Daoy (cell line): ENCODE measurements at places on chromosomes 3 and 15. TPM values are rescaled to one million over a fixed set of nuclear protein-coding genes. Genes with fewer than 3 reads are reported as not detected.
A peak's percentile ranks its signal among the peaks of the same experiment; 100 is the strongest.

GRCh38 chr3:197750396-197750831, 731 bp downstream of the FYTTD1 start:
- peak; percentile 78 for DNase-seq

GRCh38 chr15:88490036-88490435, 22.5 kb downstream of the MRPS11 start:
- no peak for DNase-seq

DNA sequence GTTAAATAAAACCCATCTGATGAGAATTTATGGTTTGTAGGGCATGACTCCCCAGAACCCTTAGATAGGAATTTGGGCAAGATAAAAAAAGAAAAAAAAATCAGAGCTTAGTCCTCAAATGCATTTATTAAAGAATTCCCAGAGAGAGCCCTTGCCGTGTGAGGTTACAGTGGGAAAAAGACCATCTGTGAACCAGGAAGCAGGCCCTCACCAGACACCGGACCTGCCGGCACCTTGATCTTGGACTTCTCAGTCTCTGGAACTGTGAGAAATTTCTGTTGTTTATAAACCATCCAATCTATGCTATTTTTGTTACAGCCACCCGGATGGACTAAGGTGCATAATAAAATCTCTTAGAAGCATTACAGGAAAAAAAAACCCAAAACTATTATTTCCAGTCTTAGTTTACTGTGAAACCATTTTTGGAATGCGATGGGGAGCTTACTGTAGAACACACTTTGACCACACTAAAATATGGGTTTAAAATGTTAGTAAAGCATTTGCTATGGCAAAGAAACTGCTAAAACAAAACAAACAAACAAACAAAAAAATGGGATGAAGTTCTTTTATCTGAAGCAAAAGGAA, 72.2 kb downstream of the LEKR1 start:
- DNase-seq: no peak

DNA sequence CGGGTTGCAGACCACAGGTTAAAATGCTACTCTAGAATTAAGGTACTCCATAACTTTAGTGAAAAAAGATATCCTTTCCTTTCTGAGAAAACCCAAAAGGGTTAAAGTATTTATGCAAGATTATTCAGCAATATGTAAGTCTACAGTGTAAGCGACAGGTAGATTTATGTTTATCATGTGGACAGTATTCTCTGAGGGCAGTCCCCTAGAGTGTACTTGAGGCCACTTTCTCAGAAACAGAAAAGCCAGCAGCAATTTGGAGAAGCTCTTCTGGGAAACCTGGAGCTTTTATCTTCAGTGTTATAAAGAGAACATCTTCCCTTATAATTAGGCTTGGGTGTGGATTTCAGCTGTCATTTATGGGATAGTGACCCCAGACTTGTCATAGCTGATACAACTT, 8.9 kb downstream of the ST3GAL6 start:
- DNase-seq: no peak

Gene RARRES1
- total RNA-seq: not detected in 2 replicates

Gene DUSP7
- total RNA-seq: 14.2 TPM in 2 replicates

- DNase-seq: no peak
These were observed 4.9 kb downstream of the SLC26A6 start for GRCh38 chr3:48630407-48630806.

Gene EOMES
- 0.06 and 0.68 TPM in 2 replicates for total RNA-seq

GRCh38 chr3:131704098-131704497, 201.3 kb upstream of the MRPL3 start:
- DNase-seq: no peak

- DNase-seq: no peak
These were observed 40.6 kb upstream of the PRR20G start for GRCh38 chr3:127328421-127328820.

Gene STIMATE
- total RNA-seq: 6.3 and 16.9 TPM in 2 replicates

DNA sequence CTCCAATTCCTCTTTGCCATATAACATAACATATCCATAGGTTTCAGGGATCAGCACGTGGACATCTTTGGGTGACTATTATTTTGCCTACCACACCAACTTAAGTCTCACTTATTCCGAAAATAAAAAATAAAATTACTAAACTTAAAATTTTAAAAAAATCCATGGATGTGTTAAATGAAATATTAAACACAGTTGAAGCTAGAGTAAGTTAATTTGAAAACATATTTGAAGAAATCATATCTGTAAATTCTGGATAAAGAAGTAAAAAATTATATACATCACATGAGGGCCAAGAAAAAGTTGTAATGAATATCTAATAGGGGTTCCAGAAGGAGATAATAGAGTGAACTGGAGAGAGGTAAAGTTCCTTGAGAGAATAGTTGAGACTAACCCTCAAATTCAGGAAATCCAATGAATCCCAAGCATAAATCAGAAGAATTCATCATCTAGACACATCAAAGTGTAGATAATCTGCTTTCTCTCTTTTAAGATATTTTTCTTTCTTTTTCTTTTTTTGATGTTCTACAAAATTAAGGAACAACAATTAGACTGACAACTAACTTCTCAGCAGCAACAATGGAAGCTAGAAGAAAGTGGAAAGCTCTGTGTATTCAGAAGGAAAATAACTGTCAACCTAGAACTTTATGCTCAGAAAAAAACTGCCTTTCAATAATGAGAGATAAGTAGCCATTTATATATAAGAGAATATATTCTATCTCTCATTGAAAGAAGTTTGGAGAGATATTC, 147.4 kb downstream of the ABHD5 start:
- no peak for DNase-seq

- DNase-seq: no peak
These were observed 13.7 kb upstream of the GJD2 start for GRCh38 chr15:34768530-34768929.

DNA sequence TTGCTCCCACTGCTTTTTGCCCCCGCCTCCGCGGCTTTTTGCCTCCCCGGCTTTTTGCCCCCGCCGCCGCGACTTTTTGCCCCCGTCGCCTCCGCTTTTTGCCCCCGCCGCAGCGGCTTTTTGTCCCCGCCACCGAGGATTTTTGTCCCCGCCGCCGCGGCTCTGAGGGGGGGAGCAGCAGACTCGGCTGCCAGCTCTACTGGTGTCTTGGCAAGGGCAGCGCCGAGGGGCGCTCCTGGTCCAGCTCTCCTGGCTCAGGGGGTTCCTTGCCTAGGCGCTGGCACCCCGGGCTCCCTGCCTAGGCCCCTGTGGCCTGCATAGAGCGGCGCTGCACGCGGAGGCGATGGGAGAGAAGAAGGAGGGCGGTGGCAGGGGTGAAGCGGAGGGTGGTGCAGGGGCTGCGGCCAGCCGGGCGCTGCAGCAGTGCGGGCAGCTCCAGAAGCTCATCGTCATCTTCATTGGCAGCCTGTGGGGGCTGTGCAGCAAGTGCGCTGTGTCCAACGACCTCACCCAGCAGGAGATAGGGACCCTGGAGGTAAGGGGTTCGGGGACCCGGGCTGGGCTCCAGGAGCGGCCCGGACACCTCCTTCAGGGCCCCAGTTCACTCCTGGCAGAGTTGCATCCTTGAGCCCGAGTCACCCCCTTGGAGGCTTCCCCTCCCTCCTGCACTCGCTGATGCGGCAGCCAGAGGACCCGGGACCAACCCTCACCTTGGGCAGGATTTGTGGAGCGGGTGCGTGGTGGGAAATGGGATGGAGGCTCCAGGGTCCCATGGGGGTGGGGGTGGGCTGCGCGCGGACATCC, 642.4 kb downstream of the GOLGA6L6 start:
- DNase-seq: no peak

DNA sequence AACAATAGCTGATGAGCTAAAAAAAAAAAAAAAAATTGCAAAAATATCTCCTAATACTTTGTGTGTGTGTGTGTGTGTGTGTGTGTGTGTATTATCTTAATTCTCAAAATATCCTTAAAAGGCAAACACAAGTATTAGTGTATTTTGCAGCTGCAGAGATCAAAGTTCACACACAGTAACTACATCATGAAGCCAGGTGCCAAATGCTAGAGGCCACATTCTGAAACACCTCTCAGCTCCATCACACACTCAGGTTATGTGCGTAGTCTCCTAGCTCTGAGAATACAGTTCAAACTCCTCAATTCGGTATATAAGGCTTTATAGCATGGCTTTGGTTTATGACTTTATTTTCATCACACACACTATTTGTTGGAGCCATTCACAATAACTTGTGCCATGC, 33.5 kb upstream of the PPARG start:
- no peak for DNase-seq

Gene SLC28A2
- total RNA-seq: not detected in 2 replicates

GRCh38 chr3:20424086-20424485, 238.1 kb upstream of the SGO1 start:
- no peak for DNase-seq

Gene SEMA6D
- total RNA-seq: 0.12 and 0.40 TPM in 2 replicates

Gene ADIPOQ
- total RNA-seq: not detected in 2 replicates

DNA sequence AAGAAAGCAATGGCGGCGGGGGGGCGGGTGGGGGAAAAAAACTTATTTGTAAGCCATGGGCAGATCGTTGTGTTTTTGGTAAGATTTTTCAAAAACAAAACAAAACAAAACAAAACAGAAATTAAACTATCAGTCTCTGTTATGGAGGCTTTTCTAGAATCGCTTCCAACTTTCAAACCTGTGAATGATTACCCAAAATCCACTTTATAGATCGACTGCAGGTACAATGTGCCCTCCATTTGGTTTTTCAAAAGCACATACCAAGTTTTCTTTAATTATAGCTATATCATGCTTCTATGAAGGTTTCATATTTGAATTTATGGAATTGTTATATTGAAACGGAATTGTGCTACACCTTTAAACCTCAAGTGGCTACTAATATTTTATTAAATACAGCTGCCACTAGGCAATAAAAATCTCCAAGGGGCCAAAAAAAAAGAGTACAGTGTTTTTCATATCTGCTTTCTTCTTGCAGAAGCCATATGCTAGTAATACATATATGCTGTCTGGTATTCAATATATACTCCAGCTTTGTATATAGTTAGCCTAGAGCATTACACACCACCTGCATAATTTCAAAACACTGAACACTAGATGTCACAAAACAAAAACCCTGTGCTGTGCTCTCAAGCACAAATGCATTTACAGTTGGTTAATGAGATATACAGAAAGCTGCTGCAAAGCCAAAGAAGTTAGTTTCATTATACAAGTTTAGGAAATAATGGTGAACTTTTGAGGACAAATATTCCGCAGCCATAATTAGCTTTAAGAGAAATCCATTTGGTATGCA, 683.8 kb upstream of the NR2F2 start:
- DNase-seq: no peak

DNA sequence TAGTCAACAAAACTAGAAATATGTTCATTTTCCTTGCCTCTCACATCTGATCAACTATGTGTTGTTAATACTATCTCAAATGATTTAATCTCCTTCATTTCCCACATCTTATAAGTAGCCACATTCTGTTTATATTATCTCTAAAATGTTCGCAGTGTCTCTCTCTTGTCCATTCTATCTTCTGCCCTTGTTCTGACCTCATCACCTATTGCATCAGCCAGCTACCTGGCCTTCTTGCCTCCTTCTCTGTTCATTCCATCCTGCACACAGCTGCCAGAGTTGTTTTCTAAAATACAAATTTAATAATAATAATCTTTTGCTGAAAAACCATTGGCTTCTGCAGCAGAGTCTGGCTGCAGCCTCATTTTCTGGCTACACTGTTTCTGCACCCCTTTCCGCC, 75.3 kb upstream of the CCNL1 start:
- DNase-seq: no peak

GRCh38 chr3:144221761-144222160, 250.1 kb downstream of the DIPK2A start:
- no peak for DNase-seq

Gene APOD
- total RNA-seq: not detected in 2 replicates

DNA sequence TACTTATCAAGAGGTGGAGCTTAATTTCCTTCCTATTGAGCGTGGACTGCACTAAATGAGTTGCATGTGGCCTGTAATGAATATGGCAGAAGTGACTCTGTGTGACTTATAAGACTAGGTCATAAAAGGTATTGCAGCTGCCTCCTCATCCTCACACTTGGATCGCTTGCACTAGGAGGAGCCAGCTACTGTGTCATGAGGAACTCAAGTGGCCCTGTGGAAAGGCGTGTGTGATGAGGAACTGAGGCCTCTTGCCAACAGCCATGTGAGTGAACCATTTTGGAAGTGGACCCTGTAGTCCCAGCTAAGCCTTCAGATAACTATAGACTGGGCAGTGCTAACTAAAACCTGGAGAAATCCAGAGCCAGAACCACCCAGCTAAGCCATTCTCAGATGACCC, 7.1 kb upstream of the SLC30A4 start:
- no peak for DNase-seq

DNA sequence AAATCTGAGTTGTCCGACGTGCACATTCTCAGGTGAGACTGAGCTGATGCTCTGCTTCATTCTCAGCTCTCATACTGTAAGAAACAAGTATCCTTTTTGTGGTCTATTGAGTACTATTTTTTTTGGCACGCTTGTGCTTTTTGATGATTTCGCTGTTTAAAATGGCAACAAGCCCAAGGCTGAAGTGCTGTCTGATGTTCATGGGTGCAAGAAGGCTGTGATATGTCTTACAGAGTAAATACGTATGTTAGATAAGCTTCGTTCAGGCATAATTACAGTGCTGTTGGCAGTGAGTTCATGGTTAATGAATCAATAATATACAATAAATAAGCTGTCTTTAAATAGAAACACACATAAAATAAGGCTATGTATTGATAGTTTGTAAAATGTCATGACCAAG, 27.2 kb downstream of the AQR start:
- DNase-seq: peak; percentile 53
